NCI-H1930 (cell line): ENCODE measurements at places on chromosomes 12 and 14.

DNA sequence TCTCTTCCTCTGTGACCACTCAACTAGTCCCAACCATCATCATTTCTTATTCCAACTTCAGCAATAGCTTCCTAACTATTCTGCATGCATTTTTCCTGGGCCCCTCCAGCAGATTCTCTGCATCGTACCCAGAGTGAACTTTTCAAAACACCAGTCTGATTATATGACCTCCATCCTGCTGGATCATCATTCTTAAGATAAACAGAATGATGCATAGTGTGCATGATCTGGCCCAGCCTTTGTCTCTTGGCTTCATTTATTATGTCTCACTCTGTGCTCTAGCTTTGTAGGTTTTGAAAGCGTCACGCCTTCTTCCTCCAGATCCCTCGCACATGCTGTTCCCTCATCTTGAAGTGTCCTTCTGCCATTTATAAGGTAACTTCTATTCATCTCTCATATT lies 46.3 kb upstream of the SLC38A4 start:
- no peak for DNase-seq

GRCh38 chr12:22163594-22163993 lies 117.6 kb downstream of the CMAS start:
- no peak for DNase-seq

- DNase-seq: no peak
Measured at GRCh38 chr12:80320121-80320678, 123.8 kb upstream of the PTPRQ start.

DNA sequence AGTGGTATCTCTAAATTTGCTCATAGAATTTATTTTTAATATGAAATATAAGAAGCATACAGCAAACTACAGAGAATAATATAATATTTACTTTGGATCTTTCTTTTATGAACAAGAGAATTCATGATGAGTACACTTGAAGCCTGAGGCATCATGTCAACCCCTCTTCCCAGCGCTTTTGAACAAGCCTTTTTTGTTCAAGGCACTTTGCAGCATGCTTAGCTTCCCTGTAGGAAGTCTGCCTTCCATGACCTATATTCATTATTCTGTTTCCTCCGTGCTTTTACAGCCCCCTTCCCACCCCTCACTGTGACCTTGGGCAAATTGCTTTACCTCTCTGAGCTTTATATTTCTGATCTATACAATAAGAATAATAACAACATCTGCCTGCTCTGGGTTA lies 41.6 kb downstream of the SCN8A start:
- DNase-seq: no peak

DNA sequence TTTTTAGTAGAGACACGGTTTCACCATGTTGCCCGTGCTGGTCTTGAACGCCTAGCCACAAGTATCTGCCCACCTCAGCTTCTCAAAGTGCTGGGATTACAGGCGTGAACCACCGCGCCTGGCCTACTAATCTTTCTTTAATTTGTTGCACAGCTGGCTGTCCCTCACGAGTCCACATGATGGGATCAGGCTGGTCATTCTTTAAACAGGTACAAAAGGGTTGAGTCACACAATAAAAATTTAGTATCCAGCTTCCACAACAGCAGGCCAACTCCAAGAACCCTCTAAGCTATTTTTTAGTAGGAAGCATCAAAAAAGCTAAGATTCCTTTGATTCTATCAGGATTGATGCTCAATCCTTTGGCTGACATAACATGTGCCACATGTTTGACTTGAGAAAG lies 17.8 kb downstream of the SINHCAF start:
- DNase-seq: no peak

- DNase-seq: no peak
Measured at GRCh38 chr12:41919048-41919447, 225.6 kb downstream of the GXYLT1 start.

DNA sequence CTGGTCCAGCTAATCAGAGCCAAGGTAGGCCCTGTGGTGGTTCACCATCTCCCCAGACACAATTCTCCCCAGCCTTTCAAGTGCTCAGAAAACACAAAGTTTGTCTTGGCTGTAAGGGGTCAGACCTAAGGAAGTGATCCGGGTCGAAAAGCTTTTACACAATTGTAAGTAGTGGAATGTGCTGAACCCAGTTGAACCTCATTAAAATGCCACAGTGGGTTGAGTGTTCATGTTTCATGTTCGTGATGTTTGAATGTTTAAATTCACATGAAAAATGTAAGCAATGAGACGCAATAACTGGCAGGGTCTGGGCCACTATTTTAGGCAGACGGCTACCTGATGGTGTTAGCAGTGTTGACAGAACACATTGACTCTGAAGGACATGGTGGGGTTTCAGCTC lies 60.9 kb upstream of the JDP2 start:
- DNase-seq: no peak

- no peak for DNase-seq
Measured at GRCh38 chr12:124477107-124477915, 90.1 kb downstream of the NCOR2 start.

DNA sequence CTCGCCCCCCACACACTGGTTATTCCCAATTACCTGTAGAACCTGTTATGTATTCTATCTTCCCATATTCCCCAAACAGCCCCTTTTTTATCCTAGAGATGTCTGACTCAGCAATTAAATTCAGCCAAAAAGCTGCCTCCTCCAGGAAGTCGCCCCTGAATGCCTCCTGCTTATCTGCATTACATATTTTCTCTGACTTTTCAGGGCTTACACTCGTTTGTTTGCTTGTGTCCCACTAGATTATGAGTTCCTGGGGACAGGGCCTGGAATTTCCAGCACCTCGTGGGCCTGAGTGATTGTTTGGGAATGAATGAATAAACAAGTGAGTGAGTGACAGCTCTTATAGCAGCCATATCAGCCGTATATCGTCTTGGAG lies 99.3 kb upstream of the RFLNA start:
- no peak for DNase-seq

- peak; percentile 12 for DNase-seq
Measured at GRCh38 chr12:6200256-6201212, at the start of gene CD9. TSS of gene CD9 (plus strand) at chr12:6200400. CDS start at chr12:6200500, 100 bp downstream.

DNA sequence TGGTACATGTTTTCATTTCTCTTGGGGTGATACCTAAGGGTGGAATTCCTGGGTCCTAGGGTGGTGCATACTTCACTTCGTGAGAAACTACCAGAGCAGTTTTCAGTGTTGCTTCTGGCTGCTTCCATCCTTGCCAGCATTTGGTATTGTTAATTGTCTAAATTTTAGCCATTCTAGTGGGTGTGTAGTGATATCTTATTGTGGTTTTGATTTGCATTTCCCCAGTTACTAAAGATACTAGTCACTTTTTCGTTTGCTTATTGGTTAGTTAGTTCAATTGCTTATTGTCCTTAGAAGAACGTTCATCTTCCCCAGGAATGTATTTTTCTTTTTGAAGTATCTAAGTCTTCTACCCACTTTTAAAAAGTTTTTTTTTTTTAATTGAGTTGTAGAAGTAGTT lies 80.2 kb downstream of the ERC1 start:
- DNase-seq: no peak

- DNase-seq: no peak
Measured at GRCh38 chr12:122243965-122244364, 18.1 kb upstream of the DIABLO start.

- no peak for DNase-seq
Measured at GRCh38 chr12:42590330-42590934, 886 bp upstream of the PRICKLE1 start.

DNA sequence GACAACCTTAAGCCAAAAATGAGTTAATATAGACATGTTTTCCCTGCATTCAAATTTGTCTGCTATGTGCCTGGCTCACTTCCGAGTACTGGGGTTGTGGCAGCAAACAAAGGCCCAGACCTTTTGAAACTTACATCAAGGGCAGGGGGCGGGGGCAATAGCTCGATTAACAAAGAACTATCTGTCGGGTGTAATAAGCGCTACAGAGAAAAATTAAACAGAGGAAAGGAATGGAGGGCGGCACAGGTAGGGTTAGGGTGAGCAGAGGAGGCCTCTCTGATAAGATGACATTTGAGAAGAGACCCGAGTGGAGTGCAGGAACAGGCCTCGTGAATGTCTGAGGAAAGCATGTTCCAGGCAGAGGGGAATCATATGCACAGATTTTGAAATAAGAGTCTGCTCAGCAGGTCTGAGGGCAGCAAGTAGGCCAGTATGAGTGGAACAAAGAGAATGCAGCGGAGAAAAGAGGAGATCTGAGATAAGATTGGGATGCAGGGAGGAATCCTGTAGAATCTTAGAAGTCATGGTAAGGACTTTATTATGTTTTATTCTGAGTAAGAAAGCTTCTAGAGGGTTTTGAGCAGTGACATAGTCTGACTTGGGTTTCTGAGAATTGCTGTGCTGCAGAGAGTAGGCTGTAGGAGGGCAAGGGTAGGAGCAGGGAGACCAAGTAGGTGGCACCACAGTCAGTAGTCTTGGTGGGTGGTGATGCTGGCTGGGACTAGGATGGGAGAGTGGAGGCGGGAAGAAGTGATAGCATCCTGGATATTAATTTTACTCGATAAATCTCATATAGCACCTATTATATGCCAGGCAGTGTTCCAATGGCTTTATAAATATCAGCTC lies 52.6 kb downstream of the BICDL1 start:
- no peak for DNase-seq

- DNase-seq: no peak
Measured at GRCh38 chr14:51337520-51337919, 97.5 kb downstream of the TMX1 start.

DNA sequence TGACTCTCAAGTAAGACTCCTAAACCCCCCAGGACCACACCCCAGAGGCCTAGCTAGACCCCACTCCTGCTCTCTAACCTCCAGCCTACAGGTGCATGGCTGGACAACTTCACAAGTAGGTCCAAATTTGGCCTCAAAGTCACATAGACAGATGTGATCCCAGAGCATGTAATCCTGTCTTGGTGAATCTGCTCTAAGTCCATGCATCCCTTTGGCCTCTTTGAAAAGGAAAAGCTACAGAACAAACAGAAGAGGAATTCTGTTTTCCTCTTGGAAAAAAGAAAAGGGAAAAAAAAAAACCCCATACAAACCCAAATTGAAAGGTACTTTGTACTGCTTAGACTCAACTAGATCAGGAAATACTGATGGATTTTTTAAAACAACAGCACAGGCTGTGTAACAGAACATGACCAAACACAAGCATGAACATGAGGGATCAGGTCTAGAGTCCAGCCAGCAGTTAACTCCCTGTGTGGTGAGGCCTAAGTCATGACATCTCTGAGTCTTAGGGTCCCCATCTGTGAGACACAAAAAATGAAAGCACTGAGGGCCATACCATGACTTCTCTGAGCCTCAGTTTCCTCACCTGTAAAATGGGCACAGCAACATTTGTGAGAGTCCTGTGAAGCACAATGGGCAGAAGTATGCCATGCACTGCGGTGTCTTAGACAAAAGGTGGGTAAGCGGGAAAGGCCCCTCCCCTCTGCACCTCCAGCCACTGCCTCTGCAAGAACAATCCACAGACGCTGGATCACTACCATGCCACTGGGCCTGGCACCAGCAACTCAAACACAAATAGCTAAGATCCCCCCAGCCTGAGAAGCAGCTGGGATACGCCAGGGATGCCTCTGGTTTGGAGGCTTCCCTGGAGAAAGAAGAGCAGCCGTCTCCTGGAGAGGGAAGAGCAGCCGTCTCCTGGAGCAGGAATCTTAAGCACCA lies 9.9 kb downstream of the PITPNM2 start:
- no peak for DNase-seq

DNA sequence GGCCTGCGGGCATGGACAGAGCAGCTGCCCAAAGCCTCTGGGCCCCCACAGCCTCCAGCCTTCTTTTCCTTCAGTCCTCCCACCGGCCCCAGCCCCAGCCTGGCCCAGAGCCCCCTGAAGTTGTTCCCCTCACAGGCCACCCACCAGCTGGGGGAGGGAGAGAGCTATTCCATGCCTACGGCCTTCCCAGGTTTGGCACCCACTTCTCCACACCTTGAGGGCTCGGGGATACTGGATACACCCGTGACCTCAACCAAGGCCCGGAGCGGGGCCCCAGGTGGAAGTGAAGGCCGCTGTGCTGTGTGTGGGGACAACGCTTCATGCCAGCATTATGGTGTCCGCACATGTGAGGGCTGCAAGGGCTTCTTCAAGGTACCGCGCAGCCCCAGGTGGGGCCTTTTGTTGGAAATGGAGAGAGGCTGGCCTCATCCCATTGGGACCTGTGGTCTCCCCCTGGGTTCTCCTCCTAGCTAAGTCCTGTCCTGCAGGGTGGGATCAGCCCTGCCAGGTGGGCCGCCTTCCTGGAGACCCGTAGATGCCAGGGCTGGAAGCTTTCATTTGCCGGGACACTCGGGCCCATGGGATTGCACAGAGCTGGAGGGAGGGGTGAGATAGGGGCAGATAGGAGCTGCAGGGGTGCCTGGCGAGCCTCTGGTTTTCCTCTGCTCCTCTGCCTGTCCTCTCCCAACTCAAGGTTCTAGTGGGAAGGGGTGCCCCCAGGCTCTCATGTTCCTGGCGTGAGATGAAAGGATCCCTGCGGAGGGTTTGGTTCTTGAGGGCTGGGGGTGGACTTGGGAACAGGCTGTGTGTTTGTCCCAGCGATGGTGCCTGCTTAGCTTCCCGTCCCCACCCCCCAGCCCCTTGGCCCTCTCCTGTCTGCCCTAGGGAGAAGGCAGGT lies 3.8 kb downstream of the NR4A1 start:
- DNase-seq: no peak

DNA sequence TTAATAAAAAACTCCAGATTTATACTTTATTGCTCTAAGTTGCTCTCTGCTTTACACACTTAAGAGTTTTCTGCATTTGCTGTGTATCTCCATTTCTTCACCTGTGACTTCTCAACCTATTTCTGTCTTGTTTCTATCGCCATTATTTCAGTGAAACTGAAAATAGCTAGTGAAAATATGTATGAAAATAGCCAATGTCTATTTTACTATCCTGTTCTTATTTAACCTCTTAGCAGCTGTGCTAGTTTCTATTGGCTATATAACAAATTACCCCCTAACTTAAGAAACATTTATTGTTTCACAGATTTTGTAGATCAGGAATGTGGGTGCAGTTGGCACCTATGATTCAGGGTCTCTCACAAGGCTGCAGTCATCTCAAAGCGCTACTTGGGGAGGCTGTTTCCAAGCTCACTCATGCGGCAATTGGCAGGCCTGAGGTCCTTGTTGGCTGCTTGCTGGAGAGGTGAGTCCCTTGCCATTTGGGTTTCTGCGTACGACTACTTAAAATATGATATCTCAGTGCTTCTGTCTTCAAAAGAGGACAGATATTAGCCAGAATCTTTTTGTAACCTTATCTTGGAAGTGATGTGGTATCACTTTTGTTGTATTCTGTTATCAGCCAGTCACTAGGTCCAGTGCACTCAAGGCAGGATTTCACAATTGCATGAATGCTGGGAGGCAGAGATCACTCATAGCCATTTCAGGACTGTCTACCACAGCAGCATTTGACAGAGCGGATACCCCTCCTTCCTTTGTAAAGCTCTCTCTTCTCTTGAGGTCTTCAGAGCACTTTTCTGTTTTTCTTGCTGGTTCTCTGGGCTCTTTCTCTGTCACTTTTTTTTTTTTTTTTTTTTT lies 7.2 kb downstream of the ERC1 start:
- DNase-seq: no peak

GRCh38 chr14:53962953-53963319 lies 6.3 kb upstream of the BMP4 start:
- no peak for DNase-seq

GRCh38 chr12:31234955-31235867 lies 90.7 kb downstream of the SINHCAF start:
- peak; percentile 47 for DNase-seq

GRCh38 chr14:68191567-68192321 lies 372.2 kb downstream of the RAD51B start:
- DNase-seq: no peak
